T1000 (cell line): ENCODE measurements at places on chromosomes 2 and 18.

GRCh38 chr2:184562532-184562931, 35.8 kb upstream of the ZNF804A start:
- no peak for DNase-seq

- no peak for DNase-seq
Measured at GRCh38 chr18:36468161-36468560, 170.6 kb downstream of the FHOD3 start.

DNA sequence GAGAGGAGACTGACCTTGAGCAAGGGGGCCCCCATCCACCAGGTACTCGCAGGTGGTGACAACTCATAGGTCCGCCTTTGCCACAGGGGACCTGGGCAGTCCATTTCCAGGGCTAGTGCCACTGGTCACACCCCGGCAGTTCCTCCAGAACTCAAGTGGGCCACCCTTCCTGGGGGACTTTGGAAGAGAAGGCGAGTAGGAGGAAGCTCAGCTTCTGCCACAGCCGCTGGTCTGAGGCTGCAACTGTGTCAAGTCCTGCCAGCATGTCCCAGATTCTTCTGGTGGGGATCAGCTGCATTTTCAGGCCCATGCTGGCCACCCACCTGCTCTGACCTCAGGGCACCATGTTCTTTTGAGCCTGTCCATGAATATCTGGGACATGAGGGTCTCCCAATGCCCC, 423.9 kb upstream of the MYT1L start:
- no peak for DNase-seq

DNA sequence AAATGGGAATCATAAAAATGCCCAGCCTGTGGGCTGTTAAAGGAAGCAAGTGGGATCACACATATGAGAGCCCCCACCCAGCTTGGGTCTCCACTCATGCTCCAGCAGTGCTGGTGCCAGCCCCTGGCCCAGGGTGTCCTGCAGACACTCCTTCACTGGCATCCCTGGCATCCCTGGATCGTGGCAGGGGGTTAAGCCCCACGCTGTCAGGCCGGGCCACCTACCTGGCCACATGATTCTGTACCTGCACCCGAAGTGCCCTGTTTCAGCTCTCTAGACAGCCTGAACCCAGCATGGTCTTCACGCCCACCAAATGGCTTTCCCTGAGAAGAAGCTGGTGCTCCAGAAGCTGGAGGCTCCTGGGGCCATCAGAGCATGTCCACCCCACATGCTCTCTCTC, 137.4 kb downstream of the INHBB start:
- DNase-seq: no peak

DNA sequence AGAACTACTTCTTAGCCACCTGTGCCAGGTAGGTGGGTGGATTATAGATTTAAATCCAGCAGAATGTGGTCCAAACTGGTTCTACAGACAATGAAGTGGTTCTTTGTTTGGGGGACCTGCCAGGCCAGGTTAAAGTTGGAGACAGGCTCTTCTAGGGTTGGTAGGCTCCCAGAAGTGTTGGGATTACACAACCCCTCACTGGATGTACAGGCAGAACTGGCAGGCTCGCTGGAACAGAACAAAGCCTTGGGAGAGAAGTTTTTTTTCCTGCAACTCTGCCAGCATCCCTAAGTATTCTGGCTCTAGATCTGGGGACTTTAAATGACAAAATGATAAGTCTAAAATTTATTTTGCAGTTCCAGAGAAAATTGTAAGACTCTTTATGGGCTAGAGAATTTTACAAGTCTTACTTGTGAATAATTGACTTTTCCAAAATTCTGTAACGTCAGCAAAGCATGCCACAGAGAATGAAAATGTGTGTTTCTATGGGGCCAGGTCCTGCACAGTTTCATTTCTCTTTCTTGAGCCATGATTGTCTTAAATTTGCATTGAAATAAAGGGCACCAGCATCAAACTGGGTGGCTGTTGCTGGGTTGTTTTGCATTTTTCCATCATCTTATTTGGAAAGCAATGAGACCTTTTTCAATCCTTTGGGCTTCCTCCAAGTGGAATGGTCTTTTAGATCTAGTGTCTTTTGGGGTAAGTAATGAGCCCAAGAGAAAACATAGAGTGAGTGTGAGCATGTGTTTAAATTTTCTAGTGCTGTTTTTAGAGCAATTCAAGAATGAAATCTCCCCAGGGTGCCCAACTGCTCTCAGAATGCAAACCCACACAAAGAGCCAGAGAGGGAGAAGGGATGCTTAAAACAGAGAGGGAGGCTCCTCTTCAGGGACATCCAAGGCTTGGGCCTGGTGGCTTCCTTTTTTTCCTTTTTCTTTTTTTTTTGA, 32.4 kb upstream of the ATL2 start:
- DNase-seq: no peak
